Stimulated activated CD4-positive, alpha-beta T cell treated with anti-CD3 and anti-CD28 coated beads, Interleukin-12 subunit alpha, Interleukin-12 subunit beta, amount 100 ng/mL, for 24 hours (primary cell): ENCODE measurements at places on chromosomes 6 and 20.

- DNase-seq, result no peak
Observed at GRCh38 chr6:445571-446417, 54.2 kb downstream of the IRF4 start.

DNA sequence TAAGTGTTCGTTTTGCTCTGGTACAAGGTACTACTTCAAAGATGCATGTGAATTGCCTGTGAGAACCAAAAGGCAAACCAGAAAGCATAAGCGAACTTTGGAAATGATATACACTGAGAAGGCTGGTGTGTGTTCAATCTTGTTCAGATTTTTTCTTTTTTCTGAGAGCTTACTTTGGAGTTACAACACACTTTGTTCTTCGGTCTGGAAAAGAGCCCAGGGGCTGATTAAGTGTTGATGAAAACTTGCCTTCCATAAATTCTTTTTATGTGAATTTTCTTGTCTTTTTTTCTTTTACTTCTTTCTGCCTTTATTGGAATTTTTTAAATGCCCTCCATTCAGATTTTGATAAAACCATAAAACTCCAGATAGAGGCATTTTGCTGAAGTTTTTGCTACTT is 395.1 kb upstream of the SASH1 start:
- no peak for DNase-seq

- no peak for DNase-seq
Observed at GRCh38 chr20:5727018-5727515, 23.1 kb upstream of the SHLD1 start.

- DNase-seq, result no peak
Observed at GRCh38 chr20:9329355-9330101, 184.9 kb upstream of the LAMP5 start.

DNA sequence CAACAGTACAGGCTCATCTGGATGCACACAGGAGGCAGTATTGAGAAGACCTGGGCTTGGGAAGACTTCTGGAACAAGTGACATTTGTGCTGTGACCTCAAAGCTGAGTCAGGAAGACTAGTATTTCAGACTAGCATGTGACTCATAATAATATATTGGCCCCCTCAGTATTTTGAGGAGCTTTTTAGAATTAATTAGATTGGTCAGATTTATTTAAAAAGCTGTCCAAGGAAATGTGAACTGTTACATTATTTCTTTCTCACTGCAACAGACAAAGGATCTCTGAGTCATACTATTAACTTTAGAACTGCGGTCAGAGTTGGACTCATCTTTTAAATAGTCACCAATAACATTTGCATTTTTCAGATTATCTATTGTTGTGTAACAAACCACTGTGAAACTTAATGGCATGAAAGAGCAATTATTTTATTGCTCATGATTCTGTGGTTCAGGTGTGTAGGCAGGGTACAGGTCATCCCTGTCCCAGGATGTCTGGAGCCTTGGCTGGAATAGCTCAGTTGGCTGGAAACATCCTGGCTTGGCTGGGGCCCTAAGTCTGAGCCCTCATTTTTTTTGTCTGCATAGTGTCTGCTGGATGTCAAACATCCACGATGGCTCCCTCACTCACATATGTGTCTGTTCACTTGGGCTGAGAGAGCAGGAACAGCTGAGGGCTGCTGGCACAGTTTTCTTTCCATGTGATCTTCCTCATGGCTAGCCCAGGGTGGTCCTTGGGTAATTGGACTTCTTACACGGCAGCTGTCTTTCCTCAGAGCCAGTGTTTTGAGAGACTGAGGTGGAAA is 46.9 kb downstream of the MAP3K4 start:
- DNase-seq, result no peak
